ENCODE measurements at places on chromosomes 2 and 18.

DNA sequence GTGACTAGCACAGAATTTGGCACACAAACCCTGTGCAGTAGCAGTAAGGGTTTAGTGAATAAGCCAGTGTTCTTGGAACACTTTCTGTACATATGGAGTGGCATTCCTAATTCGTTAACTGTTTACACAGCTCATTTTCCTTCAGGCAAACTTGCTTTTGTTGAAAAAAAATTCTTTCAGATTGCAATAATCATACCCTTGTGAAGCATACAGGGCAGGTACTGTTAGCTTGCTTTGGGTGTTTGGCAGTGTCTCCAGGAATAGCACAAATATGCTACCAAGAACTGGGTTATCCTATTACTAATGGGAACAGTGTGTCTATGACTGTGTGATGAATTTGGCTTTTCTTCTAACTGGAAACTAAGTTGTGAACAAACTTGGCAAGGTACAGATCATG, 33.4 kb downstream of the UGP2 start:
- no peak for DNase-seq

DNA sequence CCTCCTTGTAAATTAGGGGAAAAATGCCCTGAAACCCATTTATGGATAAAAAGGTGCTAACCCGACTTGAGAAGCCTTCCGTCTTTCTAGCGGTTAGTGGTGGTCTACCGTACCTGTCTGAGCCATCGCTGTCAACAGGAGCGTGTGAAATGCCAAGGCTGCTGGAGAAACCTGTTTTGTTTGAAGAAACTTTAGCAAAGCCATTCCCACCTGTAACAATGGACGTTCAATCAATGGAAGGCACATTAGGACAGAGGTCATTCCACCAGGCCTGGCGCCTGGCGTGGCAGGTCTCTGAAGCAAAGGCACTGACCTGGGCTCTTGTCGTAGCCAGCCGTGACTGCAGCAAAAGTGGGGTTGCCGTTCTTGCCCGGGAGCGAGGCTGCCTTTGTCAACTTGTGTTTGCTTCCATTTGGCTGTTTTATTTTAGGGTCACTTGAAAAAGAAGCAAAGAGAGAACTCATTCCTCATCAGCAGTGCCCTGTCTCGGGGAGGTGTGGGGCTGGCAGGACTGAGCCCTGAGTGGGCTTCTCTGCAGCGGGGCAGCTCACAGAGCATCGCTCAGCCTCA, 47.2 kb downstream of the ZAP70 start:
- no peak for DNase-seq

- DNase-seq, result no peak
These were observed 26.6 kb downstream of the FAHD2B start for GRCh38 chr2:97068074-97068473.

- DNase-seq, result peak; percentile 32
These were observed 103.3 kb upstream of the ID2 start for GRCh38 chr2:8578335-8579244.

GRCh38 chr18:57780706-57781347, 22.3 kb downstream of the ATP8B1 start:
- DNase-seq, result no peak

GRCh38 chr2:47265158-47265557, 110.0 kb upstream of the STPG4 start:
- no peak for DNase-seq

GRCh38 chr2:129276978-129277584, 702.4 kb upstream of the RAB6C start:
- DNase-seq, result no peak

GRCh38 chr18:67574749-67575148, 58.2 kb upstream of the DSEL start:
- no peak for DNase-seq

GRCh38 chr2:31232586-31232985, 1.4 kb upstream of the EHD3 start:
- no peak for DNase-seq

GRCh38 chr2:64929333-64929732, 59.9 kb upstream of the SLC1A4 start:
- DNase-seq, result no peak

DNA sequence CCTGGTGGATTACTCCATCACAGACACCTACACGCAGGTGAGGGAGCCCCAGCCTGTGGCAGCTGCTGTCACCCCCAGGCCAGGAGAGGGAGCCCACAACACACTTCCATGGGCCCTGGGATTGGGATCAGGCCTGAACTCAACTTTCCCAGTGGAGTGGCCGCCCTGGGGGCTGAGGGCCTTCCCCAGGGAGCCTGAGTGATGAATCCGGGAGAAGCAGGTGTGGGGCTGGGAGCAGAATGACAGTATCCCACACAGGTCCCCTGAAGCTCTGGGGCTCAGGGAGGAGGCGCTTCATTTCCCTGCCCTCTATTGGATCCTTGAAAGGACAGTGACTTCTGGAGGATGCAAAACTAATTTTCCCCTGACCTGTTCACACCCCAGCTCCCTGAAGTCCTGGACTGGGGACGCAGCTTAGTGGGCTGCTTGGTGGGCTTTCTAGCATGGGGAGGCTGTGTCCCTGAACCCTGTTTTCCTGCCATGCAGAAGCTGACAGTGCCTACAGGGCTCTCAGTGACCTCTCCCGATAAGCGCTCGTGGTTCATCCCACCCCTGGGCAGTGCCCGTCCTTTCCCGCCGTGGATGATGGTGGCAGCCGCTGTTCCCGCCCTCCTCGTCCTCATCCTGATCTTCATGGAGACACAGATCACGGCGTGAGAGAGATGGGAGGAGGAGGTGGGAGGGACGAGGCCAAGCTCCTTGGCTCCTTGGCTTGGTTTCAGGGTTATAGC, 11.0 kb downstream of the SLC4A3 start:
- no peak for DNase-seq

- DNase-seq, result no peak
These were observed 180.9 kb downstream of the PID1 start for GRCh38 chr2:229090225-229090624.

DNA sequence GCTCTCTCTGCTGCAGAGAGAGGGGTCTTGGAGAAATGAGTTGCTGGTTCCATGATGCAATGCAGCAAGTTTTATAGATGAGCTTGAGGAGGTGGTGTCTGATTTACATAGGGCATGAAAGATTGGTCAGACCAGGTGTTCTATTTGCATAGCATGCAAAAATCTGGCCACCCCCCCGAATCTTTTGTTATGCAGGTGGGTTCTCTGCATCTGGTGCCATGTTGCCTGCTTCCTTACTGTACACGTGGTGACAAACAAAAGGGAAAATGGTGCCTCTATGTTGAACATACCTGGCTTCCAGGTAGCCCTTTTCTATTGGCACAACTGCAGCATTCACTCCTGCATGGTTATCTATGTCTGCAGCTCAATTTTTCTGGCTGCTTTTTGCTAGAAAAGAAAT, 169.4 kb downstream of the GALNT1 start:
- DNase-seq, result no peak

DNA sequence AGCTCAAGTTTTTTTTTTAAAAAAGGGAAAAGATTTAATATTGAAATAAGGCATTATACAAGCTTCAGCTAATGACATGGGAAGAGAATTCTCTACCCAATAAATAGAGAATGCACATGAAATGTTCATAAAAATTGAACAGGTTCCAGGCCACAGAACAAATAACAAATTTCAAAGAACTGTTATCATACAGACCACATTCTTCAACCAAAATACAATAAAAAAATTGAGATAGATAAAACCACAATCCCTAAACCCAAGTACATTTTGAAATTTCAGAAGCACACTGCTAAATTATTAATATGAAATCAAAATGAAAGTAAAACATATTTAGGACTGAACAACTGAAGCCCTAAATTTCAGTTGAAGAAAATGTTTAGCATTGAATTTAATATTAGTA, 89.6 kb downstream of the BCL2 start:
- DNase-seq, result no peak

- DNase-seq, result no peak
These were observed 136.0 kb downstream of the ZNF804A start for GRCh38 chr2:184734338-184734737.

GRCh38 chr2:199128476-199129229, 329.1 kb downstream of the SATB2 start:
- no peak for DNase-seq

GRCh38 chr18:21134895-21135294, 23.3 kb upstream of the ROCK1 start:
- no peak for DNase-seq

- no peak for DNase-seq
These were observed 263.8 kb downstream of the MEIS1 start for GRCh38 chr2:66698576-66699239.

- DNase-seq, result no peak
These were observed 246.0 kb downstream of the CLIP4 start for GRCh38 chr2:29361231-29361630.

DNA sequence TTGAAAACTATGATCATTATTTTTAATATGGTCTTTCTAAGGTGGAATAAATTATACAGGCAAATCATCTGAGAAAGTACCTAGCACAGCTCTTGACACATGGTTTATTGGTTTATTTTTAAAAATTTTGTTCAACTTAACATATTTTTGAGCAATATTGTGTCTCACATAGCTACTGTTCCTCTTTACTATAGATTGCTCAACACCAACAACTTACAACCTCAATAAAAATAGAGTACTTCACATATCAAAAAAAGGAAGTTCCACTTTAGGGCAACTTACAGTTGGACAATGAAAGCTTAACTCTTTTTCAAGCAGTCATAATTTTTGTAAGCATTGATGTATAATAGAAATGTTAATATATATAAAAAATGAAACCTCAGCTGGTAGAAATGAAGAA, 440.9 kb upstream of the UBE2E3 start:
- DNase-seq, result no peak

- DNase-seq, result no peak
These were observed 124.8 kb upstream of the ITGB6 start for GRCh38 chr2:160324917-160325316.

- no peak for DNase-seq
These were observed 147.1 kb upstream of the SH3BP4 start for GRCh38 chr2:234804704-234805103.

- DNase-seq, result no peak
These were observed 36.7 kb downstream of the ARHGAP25 start for GRCh38 chr2:68771211-68771751.

- DNase-seq, result no peak
These were observed 963.6 kb upstream of the CNTNAP5 start for GRCh38 chr2:123061534-123061933.

GRCh38 chr2:176169181-176169580, 12.1 kb downstream of the HOXD3 start:
- DNase-seq, result no peak

- DNase-seq, result no peak
These were observed 132.9 kb downstream of the SOCS6 start for GRCh38 chr18:70421471-70422390.

GRCh38 chr18:13517369-13517768, 209.0 kb downstream of the FAM210A start:
- DNase-seq, result no peak

DNA sequence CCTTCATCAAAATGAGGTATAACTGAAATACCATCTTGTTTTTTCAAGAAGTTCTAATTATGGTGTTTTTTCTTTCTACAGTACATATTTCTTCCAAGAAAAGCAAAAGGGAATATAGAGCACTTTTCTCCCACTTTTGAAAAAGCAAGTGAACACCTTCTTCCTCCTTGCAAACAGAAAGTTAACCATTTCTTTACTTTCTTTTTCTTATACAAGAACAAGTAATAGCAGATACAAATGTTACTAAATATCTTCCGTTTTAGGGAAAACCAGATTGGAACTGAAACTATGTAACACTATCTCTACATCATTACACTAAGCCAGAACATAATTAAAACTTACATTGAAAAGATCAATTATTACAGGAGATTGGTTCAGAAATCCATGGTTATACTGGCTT, 44.0 kb downstream of the COBLL1 start:
- DNase-seq, result no peak

GRCh38 chr2:5121642-5122041, 570.5 kb upstream of the SOX11 start:
- no peak for DNase-seq

DNA sequence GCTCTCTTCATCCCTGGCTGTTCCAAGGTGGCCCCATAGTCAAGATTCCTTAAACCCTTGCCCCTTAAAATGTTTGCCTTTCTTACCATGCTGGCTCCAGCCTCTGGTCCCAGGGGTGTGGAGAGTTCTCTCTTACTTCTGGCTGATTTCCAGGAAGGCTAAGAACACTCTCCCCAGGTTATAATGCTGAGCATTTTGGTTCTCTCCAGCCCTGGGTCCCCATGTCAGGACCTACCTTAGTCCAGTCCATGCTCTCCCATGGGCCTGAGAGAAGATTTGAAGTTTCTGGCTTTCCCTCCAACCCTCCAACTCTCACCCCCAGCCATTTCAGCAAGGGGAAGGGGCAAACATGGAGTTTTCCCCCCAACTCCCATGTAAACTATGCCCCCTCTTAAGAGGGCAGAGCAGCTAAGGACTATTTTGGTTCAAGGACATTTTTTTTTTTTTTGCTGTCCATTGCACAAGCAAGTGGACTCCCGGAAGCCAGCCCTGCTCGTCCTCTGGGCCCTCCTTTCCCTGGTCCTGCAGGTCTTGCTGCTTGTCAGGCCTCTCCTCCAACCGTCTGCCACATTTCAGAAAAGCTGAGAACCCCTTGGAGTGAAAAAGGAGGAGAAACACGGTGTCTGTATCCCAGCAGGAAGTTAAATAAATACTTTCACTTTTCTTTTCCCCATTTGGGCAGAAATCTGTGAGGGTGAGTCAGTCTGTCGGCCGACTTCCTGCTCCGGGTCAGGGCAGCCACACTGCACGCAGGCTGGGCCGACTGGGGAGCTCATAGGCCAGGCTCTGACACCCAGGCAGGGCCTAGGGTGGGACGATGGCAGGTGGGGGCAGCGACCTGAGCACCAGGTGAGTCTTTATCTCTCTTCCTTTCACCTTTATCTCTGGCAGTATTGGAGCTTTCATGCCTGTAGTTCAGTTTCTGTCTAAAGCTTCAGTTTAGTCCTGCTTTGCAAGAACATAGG, at the start of gene SP140L:
Gene SP140L, plus strand, starts transcription at position 741 of the 965 bp plus-strand sequence. Its CDS starts 77 bp downstream, at position 818.
- DNase-seq, result no peak

DNA sequence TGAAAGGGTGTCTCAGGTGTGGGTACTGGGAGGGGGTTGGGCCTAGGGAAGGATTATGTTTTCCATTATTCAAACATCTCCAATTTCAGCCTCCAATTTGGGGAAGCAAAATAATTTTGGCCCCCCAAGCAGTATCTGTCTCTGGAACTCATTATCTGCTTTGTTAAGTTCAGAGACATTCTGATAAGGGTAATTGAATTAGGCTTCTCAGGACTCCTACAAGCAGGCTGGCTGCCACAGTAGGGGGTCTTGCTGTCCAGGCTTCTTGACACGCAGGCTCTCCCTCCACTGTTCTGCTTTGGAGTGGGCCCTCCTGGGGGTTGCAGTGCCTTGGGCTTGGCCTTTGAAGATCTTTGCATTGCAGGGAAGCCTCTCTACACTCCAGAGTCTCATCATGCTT, 108.1 kb upstream of the SIX2 start:
- DNase-seq, result no peak

Measured in liver (tissue), 10 donors.